Natural killer cell treated with Interleukin-12 subunit alpha and Interleukin-12 subunit beta and Interleukin-15 and Interleukin-18, amount 100 ng/mL, for 72 hours (primary cell): ENCODE measurements at places on chromosomes 6 and 20. TPM values are rescaled to one million over a fixed set of nuclear protein-coding genes. Genes with fewer than 3 reads are reported as not detected.

Gene OPN5
- total RNA-seq = not detected

- no peak for DNase-seq
Measured at GRCh38 chr6:118932421-118932820, 2.5 kb downstream of the MCM9 start.

DNA sequence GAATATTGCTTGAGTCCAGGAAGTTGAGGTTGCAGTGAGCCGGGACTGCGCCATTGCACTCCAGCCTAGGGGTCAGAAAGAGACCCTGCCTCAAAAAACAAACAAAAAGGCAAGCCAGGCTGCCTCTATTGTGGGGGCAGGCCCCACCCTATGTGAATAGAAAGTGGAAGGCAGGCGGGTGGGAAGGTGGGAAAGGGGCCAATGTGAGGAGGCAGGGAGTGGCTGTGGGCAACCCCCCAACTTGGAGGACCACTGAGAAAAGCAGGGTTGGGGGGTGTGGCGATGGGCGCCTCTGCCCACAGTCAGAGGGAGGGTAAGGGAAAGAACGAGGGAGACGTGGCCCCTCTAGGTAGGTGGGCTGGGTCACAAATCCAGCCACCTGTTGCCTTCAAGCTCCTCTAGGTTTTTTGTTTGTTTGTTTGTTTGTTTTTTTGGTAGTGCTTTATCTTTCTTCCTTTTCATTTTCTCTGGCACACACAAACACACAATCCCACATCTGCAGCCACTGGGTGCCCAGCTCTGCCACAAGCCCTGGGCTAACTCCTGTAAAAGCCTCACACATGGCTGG is 5.3 kb upstream of the AP5S1 start:
- DNase-seq = no peak

DNA sequence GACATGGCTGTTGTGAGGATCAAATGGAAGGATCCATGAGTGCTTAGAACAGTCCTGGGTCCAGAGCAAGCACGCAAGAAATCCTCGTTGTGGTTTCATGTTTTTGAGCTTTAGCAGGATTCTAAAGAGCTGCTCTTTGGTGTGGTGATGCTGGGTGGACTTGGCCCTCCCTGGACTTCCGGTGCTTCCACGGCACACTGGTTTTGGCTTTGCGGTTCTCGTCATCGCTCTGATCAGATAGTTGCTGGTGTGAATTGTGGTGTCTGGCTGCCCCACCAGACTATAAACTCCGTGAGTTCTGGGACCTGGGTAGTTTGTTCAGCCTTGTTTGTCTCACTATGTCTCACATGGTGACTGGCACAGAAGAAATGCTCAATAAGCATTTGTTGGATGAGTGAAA is 3.3 kb downstream of the HNF4A start:
- no peak for DNase-seq

Gene ZSCAN26
- total RNA-seq = 8.3 TPM

GRCh38 chr6:16061818-16062217 is 67.1 kb upstream of the MYLIP start:
- DNase-seq = no peak

DNA sequence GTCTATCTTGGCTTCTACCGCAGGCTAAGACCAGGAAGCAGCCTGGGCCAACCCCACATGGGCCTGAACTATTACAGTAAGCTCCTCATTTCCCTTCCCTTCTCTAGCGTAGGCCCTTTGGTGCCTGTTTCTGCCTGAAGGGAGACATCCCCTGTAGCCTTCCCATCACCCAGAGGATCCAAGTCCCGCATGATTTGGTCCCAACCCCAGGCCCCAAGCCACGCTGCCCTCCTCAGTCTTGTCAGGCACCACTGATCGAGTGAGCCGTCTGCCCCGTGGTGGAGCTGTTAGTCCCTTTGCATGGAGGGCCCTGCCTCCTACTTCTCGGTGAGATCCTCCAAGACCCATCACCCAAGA is 46.4 kb downstream of the EBF4 start:
- no peak for DNase-seq
